ENCODE measurements at places on chromosomes 13 and 19.

DNA sequence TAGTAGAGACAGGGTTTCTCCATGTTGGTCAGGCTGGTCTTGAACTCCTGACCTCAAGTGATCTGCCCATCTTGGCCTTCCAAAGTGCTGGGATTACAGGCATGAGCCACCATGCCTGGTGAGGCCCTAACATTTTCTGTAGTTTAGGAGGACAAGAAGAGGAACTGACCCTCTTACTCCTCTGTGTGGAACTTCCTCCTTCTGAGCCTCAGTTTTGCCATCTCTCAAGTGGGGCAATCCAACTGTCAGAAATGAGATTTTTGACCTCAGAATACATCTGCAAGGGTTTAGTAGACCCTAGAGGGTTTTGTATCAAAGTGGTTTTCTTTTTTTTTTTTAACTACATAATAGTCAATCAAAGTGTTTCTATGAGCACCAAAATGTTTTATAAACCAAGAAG is 2.4 kb downstream of the DKKL1 start:
- no peak for DNase-seq

DNA sequence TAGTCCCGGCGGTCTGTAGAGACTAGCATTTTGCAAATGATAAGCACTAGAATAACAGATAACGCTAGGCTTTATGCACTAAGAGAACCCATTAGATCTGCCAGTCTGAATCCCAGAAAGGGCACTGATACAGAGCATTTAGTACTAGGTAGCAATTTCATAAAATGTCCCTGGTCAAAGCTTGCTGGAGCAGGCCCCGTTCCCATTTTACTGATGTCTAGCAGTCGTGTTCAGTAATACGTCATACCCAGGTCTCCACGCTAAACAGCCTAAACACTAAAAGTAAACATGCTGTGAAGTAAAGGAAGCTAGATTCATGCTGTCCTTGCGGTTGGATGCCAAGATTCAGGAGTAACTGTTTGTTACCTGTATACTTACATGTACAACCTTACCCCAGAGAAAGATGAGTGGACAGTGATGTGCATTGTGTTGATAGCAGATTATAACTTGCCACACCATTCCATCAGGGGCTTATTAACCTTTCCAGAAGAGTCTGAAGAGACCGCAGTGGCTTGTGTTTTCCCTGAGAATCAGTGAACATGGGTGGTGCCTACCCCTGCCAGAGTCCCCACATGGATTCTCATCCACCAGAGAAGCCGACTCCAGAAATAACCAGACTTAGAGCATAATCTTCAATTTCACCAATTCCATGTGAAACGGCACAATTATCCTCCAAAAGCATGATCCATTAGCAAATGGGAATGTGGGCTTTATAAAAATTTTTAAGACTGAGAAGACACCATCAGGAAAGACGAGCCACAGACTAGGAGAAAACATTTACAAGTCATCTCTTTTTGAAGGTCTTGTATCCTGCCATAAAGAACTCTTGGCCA is 3.4 kb upstream of the RPS11 start:
- peak; percentile 26 for DNase-seq

- DNase-seq = no peak
Observed at GRCh38 chr19:30316560-30317106, 55.6 kb upstream of the ZNF536 start.

- no peak for DNase-seq
Observed at GRCh38 chr13:58876473-58876872, 1244.9 kb downstream of the PCDH17 start.

DNA sequence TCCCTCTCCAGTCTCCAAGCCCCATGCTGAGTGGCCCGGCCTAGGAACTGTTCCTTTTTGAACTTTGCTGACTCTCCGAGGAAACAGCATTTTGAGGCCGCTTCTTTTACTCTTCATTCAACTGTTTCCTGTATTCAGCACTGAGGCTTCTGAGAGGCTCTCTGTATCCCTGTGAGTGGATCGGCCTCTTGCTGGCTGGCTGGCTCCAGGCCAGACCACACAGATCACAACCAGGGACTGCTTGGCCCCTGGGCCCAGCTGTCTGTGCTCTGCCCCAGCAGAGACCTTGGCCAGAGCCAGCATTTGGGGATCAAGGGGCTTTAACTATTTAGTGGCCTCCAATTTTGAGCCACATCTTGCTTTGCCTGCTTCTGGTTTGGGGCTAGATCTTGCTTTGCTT is 75.6 kb upstream of the KL start:
- no peak for DNase-seq

- peak; percentile 76 for DNase-seq
Observed at GRCh38 chr13:25752957-25753551, 298.8 kb downstream of the SHISA2 start.

- no peak for DNase-seq
Observed at GRCh38 chr13:46207828-46208227, 3.9 kb upstream of the LRRC63 start.

GRCh38 chr13:26956522-26957142 is 196.0 kb upstream of the GPR12 start:
- no peak for DNase-seq

GRCh38 chr13:49216334-49216733 is 3.8 kb upstream of the MLNR start:
- no peak for DNase-seq

DNA sequence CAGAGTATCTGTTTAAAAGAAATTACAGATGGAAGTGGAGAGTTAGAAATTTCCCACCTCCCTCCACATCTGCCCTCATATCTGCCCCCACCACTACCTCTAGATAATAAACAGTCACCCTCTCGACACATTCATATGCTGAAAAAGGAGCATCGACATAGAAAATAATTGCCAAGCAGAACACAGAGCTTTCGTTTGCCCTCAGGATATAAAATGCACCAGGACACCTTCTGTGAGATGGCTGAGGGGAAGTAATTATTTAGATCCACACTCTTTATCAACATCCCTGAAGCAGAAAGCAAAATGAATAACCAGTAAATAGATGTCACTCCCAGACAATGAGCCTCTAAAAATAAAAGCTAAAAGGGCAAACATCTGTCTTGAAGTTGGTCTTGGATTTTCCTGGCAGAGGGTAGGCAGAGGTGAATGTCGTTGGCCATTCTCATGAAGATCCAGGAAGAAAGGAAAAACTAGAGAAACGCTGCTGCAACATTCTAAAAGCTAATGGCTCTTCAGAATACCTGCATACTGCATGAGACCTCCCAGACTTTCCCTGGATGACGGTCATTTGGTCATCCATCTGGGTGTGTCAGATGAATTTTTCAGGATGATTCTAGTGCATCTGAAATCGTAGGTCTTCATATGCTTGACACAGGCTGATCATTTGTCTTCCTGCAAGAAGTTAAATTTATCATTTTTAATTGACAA is 527.5 kb downstream of the RFC3 start:
- no peak for DNase-seq

- no peak for DNase-seq
Observed at GRCh38 chr19:53086949-53087348, 16.3 kb downstream of the ZNF160 start.

GRCh38 chr19:51325161-51325976 is 13.9 kb downstream of the IGLON5 start:
- no peak for DNase-seq

- DNase-seq = no peak
Observed at GRCh38 chr13:28503182-28503967, 8.4 kb upstream of the FLT1 start.

GRCh38 chr13:110416131-110417025 is 109.3 kb downstream of the COL4A2 start:
- DNase-seq = no peak

- DNase-seq = no peak
Observed at GRCh38 chr13:52371736-52372247, 34.2 kb downstream of the THSD1 start.

DNA sequence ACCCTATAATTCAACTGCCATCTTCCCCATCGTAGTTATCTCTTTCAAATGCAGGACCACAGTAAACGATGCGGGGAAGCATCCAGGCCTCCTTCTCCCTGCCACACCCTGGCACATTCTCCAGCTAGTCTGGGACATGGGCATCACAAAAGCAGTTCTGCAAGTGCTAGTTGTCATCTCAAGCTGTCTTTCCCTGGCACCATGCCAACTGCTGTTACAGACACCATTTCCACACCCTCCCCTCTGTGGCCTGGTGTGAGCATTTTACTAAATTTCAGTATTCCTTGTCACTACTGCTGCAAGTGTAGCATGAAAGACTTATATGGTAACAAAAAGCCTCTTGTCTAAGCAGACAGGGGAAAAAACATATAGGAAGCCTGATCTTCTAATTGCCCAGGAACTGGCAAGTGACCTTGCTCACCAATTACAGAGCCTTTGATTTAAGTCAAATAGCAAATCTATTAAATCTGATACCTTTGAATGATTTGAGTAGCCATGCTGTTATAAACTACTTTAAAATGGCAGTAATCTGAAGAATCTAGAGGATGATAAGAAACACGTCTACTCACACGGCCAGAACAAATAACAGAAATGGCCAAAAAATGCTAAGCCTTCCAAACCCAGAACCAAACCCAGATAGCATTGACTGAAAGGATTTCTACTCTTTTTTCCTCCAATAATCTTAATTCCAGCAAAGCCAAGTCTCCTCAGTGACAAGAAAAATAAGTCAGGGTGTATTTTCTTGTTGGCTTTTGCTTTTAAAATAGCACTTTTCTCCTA is 179.0 kb downstream of the NUFIP1 start:
- no peak for DNase-seq

DNA sequence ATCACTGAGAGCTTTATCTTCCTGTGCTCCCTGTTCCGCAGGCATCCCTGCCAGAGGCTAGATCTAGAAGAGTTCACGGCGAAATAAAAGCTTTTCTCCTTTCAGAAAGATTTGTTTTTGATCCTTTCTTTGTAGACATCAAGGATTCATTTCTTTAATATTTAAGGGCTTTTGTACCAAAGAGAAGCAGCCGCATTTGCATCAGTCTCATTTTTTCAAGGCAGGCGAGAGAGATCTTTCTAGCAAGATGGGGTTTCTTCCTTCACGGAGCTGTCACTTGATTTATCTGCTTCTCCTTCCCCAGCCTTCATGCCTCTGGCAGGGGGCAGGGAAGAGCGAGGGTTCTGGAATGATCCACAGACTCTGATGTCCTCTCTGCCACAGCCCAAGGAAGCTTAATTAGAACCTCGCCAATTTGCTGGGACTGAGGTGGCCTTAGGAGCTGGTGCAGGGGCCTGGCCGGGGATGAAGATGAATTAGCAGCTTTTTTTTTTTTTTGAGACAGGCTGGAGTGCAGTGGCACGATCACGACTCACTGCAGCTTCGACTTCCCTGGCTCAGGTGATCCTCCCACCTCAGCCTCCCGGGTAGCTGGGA is 40.0 kb downstream of the PIN1 start:
- no peak for DNase-seq

All from MM.1S (cell line).